ENCODE measurements at places on chromosomes 6 and 20.

GRCh38 chr6:137740091-137740755 lies 126.8 kb upstream of the TNFAIP3 start:
- DNase-seq = no peak

DNA sequence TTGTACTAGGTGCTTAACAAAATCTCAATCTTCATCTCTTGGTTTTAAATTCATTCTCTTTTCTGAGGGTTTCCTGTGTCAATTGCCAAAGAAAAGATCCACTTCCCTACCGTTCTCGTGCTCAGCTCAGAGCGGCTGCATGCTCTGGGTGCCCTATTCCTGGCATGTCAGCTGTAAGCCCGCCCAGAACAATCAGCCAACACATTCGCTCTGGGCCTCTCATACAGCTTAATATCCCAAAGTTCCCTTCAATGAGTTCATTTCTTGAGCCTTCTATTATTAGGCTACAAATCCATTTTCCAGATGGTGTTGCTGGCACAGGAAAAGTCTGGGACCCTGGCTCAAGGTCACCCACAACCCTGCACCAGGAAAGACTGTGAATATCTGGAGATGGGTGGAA lies 24.3 kb upstream of the LRFN2 start:
- no peak for DNase-seq

- DNase-seq = no peak
Observed at GRCh38 chr6:20877008-20877937, 343.0 kb downstream of the CDKAL1 start.

- DNase-seq = no peak
Observed at GRCh38 chr20:43533060-43533459, 25.6 kb downstream of the L3MBTL1 start.

DNA sequence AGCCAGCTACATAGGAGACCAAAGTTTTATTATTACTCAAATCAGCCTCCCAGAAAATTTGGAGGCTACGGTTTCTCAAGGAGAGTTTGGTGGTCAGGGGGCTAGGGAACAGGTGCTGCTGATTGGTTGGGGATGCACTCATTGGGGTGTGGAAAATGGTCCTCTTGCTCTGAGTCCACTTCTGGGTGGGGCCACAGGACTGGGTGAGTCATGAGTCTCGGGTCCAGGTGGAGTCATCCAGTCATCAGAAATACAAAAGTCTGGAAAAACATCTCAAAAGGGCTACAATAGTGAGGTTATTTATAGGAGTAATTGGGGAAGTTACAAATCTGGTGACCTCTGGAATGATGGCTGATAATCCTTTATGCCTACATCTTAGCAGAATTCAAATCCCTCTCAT lies 54.3 kb upstream of the SLC22A16 start:
- DNase-seq = no peak
